A549 treated with dexamethasone at 1 μM for 4 hours (cell line): ENCODE measurements at places on chromosomes 2 and 18. TPM values are rescaled to one million over a fixed set of nuclear protein-coding genes. Genes with fewer than 3 reads are reported as not detected.

Gene TDRD15
- not detected in 5 replicates for total RNA-seq

Gene C2orf72
- total RNA-seq, result 5.9 to 8.1 TPM (median 6.6 TPM) in 5 replicates

Gene LYG2
- not detected in 5 replicates for total RNA-seq

Gene PTPRN
- 0.97 to 1.8 TPM (median 1.4 TPM) in 5 replicates for total RNA-seq

Gene GREB1L
- total RNA-seq, result 3.5 to 7.5 TPM (median 5.3 TPM) in 5 replicates
